Activated naive CD4-positive, alpha-beta T cell (primary cell): ENCODE measurements at places on chromosomes 7 and 10.

DNA sequence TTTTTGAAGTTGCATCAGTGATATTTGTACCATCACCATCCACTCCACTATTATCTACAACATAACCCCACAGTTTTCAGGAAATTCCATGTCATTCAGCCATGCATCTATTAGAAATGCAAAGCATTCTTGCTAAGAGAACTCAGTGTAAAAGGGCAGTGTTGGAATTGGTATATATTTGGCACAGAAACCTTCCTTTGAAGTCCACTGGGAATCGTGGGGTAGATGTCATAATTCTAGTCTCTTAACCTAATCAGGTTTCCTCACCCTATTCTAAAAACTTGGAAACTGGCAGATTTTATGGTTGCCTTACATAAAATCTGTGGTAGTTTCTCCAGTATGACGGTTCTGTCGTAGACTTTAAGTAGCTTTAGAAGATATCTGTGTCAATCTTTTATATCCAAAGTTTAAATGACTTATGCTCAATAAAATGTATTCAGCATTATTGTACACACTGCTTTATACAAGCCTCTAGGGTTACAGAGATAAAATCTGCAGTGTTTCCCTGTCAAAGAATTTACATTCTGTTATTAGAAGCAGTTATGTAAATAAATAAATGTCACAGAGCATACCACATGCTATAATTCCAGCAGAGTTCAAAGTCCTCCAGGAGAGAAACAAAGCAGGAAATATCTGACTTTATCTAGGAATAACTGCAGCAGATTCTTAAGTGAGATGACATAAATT, 704.4 kb upstream of the CELF2 start:
- no peak for DNase-seq

DNA sequence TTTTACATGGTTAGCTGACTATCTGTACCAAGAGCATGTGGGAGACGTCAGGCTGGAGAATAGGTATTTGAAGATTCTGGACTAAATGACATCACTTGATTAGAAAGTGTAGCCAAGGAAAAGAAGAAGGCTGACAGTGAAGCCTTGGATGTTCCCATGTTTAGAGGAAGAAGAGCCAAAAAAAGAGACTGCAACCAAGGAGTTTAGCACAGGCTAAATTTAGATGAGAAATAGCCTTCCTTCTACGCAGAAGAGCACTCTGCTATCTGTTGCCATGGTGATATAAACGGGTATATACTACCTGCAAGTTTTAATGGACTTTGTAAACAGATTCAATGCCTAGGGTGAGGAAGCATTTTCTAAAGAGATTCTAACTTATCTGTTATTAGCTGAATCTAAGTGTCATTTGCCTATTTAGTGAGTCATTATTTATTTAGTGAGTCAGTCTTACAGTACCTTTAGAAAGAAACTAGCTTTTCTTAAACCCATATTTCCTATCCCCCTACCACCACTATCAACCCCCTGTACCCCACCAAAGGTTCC, 69.8 kb downstream of the CDK6 start:
- no peak for DNase-seq

GRCh38 chr7:88681682-88682081, 77.8 kb upstream of the ZNF804B start:
- no peak for DNase-seq

DNA sequence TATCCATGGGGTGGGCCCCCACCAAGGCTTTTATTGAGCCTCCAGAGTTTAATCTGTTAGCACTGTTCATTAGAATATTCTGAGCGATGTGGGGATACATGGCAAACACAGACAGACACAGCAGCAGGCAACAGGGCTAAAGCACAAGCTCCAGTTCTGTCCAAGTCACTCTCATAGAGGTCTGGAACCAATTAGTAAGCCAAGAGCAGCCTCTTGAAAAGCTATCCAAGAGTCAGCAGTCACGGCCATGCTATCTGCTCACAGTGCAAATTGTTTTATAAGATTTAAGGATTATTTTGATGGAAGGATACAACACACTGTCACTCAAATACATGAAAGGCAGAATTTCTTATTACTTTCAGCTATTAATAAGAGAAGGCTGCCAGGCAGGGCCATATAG, 86.4 kb upstream of the DGKB start:
- no peak for DNase-seq

GRCh38 chr10:117900280-117900679, 146.5 kb downstream of the RAB11FIP2 start:
- no peak for DNase-seq

- no peak for DNase-seq
Measured at GRCh38 chr10:4262870-4263600, 478.0 kb upstream of the KLF6 start.

DNA sequence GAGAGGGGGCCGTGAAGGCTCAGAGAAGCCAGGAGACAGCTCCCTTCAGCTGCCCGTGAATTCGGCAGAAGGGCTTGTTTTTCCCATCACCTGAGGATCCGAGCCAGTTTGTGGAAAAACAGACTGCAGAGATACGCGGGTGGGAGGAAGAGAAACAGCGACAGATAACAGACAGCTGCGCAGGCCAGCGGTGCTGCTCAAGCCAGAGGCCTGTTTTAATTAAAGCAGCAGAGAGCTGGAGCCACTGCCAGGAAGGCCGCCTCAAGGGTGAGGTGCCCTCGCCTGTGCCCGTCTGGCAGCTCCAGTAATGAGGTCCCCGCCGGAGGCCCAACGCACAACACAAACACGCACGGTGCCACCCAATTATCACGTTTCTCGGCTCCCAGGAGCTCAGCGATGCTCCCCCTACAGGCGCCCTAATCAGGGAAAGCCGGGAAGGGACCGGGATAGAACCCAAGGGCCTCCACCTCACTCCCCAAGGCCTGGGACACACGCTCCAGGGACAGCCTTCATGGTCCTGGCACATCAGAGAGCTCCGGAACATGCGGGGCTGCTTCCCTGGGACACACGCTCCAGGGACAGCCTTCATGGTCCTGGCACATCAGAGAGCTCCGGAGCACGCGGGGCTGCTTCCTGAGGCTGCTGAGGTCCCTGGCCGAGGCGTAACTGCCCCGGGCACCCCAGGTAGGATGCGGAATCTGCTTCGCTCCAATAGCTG, 60.6 kb upstream of the DNAAF5 start:
- no peak for DNase-seq

GRCh38 chr7:134755422-134756022, 23.9 kb upstream of the CALD1 start:
- no peak for DNase-seq

DNA sequence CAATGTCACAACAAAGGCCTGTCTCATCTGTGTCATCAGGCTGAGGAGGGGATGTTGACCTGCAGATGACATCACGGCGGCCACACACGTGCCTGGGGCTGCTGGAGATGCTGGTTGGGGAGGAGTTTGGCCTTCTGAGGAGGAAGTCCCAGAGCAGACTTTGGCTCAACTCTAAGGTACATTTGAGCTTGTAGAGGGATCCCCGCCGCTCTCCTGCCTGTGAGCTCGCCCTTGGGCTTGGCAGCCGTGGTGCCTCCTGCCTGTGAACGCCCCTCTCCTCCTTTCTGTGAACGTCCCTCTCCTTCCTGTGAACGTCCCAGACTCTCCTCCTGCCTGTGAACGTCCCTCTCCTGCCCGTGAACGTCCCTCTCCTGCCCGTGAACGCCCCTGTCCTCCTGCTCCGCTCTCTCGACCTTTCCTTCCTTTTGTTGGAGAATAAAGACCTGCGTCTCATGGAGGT, 176.4 kb downstream of the DNAJB6 start:
- DNase-seq = no peak

- DNase-seq = no peak
Measured at GRCh38 chr7:155786491-155786890, 25.8 kb downstream of the SHH start.

DNA sequence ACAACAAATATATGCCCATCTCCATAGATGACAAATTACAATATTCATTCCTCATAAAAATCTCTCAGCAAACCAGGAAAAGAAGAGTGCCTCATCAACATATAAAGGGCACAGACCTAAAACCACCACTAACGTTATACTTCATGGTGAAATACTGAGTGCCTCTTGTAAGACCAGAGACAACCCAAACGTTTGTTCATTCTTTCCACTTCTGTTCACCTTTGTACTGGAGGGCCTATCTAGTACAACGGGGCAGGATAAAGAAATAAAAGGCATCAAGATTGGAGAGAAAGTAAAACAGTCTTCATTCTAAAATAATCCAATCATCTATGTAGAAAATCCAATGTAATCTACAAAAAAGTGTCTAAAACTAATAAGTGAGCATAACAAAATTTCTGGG, 79.1 kb downstream of the LARP4B start:
- DNase-seq = no peak

DNA sequence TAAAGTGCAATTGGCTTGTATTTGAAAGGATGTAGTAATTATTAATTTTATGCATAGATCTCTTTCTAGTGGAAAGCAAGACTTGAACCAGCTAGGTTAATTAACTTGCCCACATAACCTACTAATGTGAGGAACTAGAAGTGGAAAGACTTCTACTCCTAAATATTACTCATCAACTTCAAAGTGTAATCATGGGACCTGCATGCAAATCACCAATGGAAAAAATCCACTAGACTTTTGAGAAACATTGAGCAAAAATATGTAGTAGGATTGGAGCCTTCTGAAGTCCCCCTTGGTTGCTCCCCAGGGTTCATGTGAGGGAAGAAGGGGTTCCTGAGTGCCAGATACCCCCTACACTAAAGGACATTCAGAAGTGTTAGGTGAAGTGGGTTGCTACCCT, 240.2 kb downstream of the PTEN start:
- DNase-seq = no peak

- DNase-seq = no peak
Measured at GRCh38 chr7:141418066-141418465, 133.1 kb upstream of the AGK start.

DNA sequence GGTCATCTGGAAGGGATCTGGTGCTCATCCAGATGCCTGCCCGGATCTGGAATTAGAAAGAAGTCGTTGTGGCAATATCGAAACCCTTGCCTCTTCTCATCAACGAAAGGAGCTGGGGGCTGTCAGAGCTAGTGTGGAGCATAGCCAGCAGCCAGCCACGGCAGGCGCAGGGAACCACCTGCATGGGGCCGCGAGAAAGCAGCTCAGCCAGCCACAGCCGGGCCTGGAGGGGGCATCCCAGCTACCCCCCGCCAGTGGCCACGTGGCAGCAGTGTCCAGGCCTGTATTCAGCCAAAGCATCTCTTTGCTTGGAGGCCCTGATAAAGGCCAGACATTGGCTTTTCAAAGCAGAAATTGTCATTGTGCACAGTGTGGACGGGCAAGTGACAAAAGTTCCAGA, 19.1 kb downstream of the GPR26 start:
- DNase-seq = no peak

DNA sequence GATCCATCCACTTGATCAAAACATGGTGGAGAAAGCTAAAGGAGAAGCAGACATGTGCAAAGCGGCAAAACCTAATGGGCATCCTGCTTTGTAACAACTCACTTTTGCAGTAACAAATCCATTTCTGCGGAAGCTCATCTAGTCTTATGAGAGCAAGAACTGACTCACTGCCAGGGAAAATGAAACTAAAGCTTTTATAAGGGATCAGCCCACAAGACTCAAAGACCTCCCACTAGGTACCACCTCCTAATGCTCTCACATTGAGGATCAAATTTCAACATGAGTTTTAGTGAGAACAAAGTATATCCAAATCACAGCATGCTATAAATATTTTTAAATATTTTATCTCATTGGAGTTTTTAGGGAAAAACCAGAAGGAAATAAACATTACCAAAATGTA, 120.1 kb upstream of the GNAI1 start:
- no peak for DNase-seq

- no peak for DNase-seq
Measured at GRCh38 chr7:126378642-126379041, 874.1 kb downstream of the GRM8 start.

- DNase-seq = no peak
Measured at GRCh38 chr7:24576171-24577025, 3.1 kb downstream of the PALS2 start.

DNA sequence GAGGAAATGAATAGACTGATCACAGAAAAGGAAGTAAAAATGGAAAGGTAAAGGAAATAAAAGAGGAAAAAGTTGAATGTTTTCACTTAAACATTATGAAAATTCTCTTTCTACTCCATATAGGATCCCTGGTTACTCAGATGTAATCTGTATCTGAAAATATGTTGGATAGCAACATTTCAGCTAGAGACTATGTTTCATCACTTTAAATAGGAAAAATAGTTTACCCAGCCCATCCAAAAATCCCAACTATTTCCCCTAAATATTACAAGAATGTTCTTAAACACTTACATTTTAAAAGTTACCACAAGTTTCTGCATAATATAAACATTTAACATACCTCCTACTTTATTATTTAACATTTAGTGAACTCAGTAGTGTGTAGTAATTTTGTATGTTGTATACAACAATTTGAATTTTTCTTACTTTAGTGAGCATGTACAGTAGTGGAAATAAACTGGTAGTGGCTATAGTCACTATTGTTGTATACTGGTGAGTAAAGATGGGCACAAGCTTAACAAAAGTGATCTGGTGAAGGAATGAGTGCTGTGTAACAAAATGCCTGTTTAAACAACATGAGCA, 27.1 kb downstream of the SLF2 start:
- no peak for DNase-seq

GRCh38 chr7:135758531-135758932, 9.9 kb upstream of the FAM180A start:
- DNase-seq = no peak

DNA sequence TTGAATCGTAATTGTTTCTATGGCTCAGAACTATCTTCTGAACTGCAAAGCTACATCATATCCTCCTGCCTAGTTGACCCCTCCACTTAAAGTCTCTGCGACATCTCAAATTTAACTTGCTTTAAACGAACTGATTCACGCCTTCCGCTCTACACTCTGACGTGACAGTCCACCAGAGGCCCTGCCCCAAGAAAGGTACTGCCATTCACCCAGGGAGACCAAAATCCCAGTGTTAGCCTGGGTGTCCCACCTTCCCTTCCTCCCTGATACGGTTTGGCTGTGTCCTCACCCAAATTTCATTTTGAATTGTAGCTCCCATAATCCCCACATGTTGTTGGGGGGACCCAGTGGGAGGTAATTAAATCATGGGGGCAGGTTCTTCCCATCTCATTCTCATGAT, 90.8 kb downstream of the CPXM2 start:
- no peak for DNase-seq

DNA sequence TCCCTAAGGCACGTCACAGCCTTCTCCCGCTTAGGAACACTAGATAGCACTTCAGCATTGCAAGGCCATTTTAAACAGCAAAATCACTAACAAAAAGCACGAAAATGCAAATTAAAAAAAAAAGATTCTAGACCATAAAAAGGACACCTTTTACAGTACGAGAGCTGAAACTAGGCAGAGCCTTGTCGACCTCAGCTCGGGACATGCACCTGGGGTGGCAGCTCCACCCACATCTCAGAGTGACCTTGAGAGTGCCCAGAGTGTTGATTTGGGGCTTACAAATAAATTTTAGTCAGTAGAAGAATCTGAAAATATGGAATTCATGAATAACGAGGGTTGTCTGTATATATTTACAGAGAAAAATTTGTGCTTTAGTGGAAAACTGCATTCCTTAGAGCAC, 1.1 kb downstream of the MRPS24 start:
- no peak for DNase-seq
